ENCODE measurements at places on chromosomes 6 and 20.

- DNase-seq, result no peak
These were observed at the start of gene PDE10A for GRCh38 chr6:165662749-165663376. Gene PDE10A (minus strand): TSS chr6:165663241. CDS start chr6:165662811, 430 bp downstream.

- no peak for DNase-seq
These were observed 24.2 kb downstream of the GLP1R start for GRCh38 chr6:39072830-39073229.

- no peak for DNase-seq
These were observed 32.7 kb upstream of the RNF8 start for GRCh38 chr6:37321101-37321500.

GRCh38 chr20:47927385-47927851 lies 142.1 kb upstream of the SULF2 start:
- DNase-seq, result no peak

DNA sequence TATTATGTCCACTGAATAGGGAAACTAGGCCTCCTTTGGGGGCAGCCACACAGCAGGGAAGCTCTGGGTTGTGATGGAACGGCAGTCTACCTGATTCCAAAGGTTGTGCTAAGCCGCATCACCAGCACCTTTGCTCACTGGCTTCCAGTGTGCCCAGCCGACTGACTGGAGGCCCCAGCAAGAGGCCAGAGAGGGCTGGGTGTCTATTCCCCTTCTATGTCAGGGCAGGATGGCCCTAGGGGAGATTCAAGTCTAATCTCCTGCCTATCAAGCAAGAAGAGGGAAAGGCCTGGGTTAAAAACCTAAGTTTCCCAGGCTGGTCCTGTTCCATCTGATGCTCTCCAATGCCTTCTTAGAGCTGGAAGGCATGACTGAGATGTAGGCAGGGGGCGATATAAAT lies 53.6 kb downstream of the JPH2 start:
- no peak for DNase-seq

DNA sequence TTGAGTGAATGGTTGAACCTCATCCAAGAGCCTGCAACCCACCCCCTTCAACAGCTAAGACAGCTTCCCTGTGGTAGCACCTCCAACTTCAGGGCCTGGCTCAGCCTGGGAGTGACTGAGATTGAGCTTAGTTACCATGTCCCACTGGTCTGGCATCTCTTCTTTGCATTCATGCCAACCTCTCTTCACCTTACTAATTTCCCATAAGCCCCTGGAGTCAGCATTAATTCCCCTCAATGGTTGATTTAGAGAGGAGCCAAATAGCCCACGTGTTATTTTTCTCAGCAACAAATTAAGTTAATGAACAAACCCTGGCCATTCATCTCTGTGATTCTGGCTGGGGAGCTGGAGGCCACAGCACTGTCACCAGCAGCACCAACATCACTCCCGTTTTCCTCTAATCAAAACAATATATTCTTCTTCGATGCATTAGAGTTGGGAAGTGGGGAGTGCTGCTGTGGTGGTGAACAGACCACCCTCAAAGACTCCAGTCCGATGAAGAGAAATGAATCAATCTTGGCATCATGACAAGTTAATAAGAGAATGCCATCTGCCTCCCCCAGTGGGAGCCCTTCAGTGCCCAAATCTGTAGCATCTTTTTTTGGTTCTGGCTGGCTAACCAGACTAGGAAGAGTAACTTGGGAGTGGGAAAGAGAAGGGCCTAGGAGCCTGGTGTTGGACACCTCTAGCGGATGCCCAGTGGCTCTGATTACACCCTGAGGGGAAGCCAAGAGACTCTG lies 316.9 kb upstream of the RNF24 start:
- DNase-seq, result no peak

- DNase-seq, result no peak
These were observed 3.9 kb upstream of the ZBP1 start for GRCh38 chr20:57624124-57624523.

GRCh38 chr20:24227600-24227999 lies 239.0 kb upstream of the GGTLC1 start:
- DNase-seq, result no peak

DNA sequence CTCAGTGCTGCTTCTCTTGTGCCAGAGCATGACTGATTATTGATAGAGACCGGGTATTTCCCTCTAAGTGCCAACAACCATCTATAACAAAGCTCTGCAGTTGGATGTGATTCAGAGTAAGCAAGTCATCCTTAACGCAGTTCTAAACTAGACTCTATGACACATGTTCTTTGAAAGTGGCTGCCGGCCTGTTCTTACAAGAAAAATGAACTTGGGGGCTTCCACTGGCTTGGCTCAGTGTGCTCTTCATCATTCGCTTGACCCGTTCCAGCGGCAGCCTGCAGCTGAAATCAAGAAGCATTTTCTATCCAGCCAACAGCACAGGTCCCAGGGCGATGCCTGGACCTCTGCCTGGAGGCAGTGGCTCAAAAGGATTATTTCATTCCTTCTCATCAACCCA lies 29.8 kb downstream of the GFOD1 start:
- no peak for DNase-seq

DNA sequence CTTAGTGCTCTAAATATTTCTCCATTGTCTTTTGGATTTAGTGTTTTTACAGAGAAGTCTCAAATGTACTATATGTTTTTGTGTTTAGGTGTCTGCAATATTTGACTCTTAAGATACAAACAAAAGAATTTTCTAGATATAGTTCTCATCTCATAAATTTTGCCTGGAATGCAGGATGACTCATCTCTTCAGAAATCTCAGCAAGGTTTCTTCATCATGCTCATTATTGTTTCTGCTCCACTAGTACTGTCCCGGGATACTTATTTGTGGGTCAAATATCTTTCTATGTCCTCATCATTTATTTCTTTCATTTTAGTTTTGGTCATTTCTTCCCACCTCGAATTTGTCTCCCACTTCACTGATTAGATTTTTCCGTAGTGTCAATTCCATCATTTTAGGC lies 9.5 kb downstream of the AHI1 start:
- no peak for DNase-seq

DNA sequence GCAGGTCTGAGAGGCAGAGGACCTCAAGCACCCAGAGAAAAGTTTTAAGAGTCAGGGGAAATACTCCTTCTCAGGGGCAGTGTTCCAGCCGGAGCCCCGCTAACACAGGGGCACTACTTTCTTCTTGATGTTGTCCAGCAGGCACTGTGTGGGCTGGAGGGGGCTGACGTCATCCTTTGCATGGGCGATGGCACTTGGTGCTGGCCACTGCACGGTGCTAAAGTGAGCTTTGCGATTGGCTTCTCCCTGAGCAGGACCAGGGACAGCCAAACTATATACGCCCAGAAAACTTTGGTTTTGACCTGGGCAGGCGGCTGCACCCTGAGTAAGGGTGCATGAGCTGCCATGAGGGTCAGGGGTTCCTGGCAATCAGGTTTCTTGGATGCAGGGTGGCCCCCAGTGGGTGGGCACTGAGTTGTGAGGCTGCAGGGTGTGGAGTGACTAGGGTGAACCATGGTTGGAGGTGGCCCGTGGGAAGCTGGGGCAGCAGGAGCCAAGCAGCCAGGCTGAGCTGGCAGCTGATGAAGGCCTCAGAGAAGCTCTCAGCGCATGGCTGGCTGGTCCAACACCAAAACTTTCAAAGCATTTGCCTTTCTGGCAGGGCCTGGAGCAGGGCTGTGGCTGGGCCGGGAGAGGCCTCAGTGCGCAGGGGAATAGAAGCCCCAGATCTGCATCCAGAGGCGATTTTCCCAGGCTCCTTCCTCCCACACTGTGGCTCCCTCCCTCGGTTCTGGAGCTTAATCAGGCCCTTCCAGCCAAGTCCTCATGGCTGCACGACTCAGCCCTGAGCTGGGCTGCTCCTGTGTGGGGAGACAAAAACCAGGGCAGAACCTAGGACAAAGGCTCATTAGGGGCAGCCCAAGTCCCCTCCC lies 18.3 kb downstream of the MRPS18A start:
- no peak for DNase-seq

- no peak for DNase-seq
These were observed 102.9 kb upstream of the TSHZ2 start for GRCh38 chr20:52869276-52869675.

DNA sequence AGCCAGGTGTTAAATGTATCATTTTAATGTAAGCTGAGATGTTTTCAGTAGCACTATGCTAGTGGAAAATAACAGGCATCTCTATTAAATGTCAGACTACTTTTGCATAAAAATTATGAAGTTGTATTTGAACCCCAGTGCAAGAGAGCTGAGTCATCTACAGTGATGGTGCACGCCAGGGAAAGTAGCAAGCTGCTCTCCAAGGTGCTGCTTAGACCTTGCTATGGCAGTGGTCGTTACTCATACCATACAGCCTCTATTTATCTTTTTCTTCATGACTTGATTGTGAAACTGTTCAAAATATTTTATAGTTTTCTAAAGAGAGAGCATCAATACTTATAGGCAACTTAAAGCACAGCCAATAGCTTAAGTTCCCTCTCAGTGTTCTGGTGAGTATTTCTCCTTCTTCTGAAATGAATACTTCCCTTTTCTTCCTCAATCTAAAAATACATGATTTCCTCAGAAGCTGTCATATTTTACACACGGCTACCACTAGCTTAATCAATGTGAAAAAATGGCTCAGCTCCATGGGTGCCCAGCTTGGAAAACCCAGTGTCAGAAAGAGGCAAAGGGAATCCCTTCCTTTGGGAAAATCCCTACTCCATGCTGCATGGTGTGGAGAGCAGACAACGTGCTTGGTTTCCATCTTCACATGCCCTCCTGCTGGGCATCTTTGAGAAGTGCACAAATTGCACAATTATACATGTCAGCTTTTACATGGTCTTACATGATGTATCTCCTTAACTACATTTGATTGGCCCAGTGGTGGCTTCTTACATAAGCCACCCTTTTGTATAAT lies 105.6 kb downstream of the ELOVL4 start:
- no peak for DNase-seq
